Anterior cingulate cortex (tissue), 58 donors: ENCODE measurements at places on chromosomes 2 and 18.
A peak's percentile ranks its signal among the peaks of the same experiment; 100 is the strongest.

DNA sequence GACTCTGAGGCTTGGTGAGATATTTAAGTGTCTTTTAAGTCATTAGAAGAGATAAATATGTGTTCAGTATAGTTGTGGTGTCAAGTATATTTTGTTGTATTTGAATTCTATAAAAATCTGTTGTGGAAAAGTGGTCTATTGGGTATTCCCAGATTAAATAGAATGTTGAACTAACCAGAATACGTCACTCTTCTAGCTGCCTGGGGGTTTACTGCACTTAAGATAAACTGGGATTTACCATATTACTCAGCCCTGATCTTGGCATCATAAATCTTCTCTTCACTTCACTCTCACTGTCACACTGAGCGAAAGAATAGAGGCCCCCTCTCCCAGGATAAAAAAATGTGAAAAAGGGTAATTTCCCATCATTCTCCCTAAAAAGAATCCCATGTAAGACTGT lies 129.8 kb downstream of the BCL2 start:
- DNase-seq: no peak

- DNase-seq: no peak
Measured at GRCh38 chr2:43486603-43487002, 109.2 kb downstream of the THADA start.

- DNase-seq: no peak
Measured at GRCh38 chr2:159155320-159155719, 131.2 kb downstream of the WDSUB1 start.

GRCh38 chr18:23196119-23197007 lies 61.1 kb downstream of the CABLES1 start:
- no peak for DNase-seq

- DNase-seq: peak; percentile 60
Measured at GRCh38 chr2:218406949-218407618, 7.4 kb downstream of the CTDSP1 start.

GRCh38 chr18:21684731-21685130 lies 19.8 kb downstream of the ABHD3 start:
- DNase-seq: no peak

DNA sequence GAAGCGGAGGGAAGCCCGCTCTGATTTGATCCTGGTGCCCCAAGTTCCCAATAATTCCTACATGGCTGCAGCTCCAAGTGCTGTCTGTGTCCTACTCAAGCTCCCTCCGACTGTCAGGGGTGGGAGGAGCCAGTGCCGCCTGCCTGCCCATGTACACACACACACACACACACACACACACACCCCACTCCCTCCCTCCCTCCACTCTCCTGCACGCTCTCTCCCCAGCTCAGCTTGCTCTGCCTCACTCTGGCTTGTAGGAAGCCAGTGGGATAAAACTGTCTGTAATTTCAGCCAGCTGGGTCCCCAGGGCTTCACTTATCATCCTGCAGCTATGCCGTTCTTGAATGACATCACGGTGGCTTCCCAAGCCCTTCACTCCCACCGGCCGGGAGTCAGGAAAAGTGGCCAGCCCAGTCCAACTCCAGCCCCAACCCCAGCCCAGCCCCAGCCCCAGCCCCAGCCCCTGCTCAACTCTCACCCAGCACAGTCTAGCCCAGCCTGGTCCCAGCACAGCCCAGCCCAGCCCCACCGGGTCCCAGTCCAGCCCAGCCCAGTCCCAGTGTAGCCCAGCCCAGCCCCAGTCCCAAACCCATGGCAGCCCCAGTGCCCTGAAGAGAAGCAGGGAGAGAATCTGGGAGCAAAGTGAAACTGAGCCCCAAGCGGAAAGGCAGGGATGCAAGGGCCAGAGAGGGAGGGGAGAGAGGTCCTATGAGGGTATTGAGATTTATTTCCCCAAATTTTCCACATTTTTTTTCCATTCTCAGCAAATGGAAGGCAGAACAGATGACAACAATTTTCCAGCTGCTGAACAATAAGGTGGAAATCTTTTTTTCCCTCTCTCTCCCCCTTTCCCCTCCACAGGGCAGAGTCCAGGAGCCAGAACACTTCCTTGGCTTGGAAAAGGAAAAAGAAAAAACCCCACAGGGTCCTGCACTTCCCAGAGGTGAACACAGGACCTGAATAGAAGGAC lies 144.0 kb downstream of the TNS1 start:
- peak; percentile 19 for DNase-seq

DNA sequence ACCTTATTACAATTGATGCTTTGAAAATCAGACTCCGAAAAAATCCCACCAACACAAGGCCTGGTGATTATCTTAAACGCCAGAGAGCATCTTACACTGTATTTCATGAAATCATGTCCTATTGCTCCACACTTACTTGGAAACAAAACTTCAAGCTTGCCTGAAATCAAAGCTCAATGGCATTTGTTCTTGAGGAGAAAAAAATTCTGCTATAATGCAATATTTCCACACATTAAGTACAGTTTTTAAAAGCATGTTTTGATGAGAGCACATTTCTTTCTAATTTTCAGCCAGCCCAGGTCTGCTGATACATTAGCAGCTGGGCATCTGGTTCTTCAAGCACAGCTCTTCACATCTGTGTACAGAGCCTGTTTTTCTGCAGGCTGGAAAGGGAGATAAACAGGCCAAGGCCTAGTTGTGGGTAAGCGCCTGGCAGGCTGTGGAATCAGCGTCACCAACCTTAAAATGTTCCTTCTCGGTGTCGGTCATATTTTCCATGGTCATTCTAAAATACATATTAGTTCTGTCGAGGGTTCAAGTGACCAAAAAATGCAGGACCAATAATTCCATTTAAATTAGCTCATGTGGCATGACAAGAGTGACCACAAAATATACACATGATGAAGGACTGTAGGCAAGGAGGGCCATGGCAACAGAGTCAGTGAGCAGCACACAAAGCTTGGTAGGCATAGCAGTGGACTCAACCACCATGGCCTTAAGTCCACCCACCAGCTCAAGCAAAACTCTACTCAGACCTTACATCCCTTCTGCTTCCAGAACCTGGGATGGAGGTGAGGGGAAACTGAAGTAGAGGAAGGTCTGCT lies 20.9 kb downstream of the SLC8A1 start:
- no peak for DNase-seq

GRCh38 chr2:112938904-112939303 lies 27.9 kb downstream of the IL37 start:
- DNase-seq: no peak

- no peak for DNase-seq
Measured at GRCh38 chr2:203722411-203722810, 16.0 kb downstream of the CD28 start.

GRCh38 chr2:186995092-186995491 lies 146.1 kb upstream of the ZSWIM2 start:
- no peak for DNase-seq

GRCh38 chr2:135839713-135840112 lies 2.7 kb upstream of the LCT start:
- no peak for DNase-seq

DNA sequence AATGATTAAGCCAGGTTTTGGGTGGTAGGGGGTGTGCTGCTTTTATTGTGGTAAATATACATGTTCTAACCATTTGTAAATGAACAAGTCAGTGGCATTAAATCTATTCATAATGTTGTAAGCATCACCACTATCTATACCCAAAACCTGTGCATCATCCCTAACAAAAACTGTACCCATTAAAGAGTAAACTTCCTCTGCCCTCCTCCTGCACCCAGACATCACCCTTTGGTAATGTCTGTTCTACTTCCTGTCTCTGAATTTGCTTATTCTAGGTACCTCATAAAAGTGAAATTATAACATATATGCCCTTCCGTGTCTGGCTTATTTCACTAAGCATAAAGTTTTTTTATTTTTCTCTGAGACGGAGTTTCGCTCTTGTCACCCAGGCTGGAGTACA lies 14.1 kb downstream of the RIF1 start:
- no peak for DNase-seq

DNA sequence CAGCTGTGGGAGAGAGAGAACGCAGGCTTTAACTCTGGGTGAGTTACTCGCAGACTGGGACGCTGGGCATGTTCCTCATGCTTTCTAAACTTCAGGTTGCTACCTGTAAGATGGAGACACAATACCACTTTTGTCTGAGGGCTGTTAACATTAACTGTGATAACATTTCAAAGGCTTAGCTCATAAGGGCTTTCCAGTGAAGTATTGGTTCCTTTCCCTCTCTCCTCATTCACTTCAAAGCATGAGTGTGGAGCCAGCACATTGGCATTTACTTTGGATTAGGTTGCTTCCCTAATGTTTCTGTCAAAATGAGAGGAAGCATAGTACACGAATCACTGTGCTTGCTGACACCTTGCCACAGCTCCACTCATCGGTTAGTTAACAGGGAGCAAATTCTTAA lies 30.2 kb downstream of the INSIG2 start:
- DNase-seq: no peak

- DNase-seq: no peak
Measured at GRCh38 chr2:55051026-55051866, 995 bp upstream of the RTN4 start.

DNA sequence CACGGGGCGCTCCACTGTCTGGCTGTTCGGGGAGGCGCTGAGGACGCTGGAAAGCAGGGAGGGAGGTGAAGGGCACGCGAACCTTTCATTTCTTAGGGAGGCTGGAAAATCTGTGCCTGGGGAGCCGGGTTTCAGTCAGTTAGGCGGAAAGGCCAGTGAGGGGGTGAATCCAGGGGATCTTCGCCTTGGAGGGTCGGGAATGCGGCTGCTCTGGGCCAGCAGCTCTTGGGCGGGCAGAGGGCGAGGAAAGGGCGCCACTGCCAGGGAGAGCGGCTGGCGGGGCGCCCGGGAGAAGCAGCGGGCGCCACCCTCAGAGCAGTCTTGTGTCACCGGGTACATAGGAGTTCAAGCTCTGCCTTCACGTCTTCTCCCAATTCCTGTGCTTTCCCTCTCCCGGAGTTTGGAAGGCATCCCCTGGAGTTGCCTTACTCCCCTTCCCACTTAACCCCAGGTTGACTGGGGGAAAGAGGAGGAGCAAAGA lies 1.4 kb downstream of the CCDC85A start:
- DNase-seq: no peak

- DNase-seq: no peak
Measured at GRCh38 chr2:191115804-191116203, 35.0 kb downstream of the STAT4 start.

- no peak for DNase-seq
Measured at GRCh38 chr18:23226391-23226790, 91.1 kb downstream of the CABLES1 start.

DNA sequence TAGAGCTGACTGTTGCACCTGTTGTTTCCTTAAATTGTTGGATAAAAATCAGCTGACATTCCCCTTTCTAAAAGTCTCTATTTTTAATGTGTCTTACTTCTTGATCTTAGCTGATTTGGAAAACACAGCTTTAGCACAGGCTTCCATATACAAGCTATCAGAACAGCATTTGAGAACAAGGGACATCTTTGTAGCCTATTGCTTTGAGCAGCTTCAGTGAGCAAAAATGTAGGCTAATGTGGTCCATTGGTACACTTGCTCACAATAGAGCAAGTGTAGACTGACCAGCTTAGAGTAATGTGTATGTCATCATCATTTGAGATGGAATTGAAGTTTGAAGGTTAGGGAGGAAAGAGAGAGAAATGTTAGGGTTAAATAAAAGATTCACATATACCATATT lies 7.0 kb downstream of the INPP1 start:
- no peak for DNase-seq

- no peak for DNase-seq
Measured at GRCh38 chr18:72811047-72811446, 56.7 kb downstream of the NETO1 start.

GRCh38 chr2:115083225-115083624 lies 640.8 kb downstream of the DPP10 start:
- DNase-seq: peak; percentile 44

DNA sequence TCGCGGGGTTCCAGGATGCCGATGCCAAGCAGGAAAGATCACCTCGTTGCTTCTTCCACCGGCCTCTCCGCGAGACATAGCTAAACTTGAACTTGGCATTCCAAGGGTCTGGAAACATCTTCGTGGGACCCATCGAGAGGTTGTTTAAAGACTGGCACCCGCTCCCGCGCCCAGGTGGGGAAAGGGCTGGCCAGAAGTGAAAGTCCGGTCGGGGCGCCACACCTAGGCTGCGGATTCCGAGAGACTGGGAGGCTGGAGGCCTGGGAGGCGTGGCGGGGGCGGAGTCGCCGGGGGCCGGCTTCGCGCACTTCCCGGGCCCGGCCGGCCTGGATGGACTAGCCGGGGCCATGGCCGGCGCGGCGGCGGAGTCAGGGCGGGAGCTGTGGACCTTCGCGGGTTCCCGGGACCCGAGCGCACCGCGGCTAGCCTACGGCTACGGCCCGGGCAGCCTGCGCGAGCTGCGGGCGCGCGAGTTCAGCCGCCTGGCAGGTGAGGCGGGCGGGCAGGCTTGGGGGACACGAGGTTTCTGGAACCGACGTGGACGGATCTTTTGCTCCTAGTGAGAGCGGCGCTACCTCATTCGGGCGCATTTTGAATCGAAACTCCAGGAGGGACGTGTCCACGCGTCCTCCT lies at the start of gene MOCOS:
Gene MOCOS, plus strand, starts transcription at position 305 of the 633 bp plus-strand sequence. Its CDS starts 43 bp downstream, at position 348.
- peak; percentile 8 for DNase-seq

GRCh38 chr2:15043336-15044058 lies 411.0 kb downstream of the LRATD1 start:
- DNase-seq: no peak

- no peak for DNase-seq
Measured at GRCh38 chr2:220821683-220822082, 750.4 kb downstream of the EPHA4 start.

GRCh38 chr2:168212167-168212566 lies 35.2 kb downstream of the STK39 start:
- DNase-seq: no peak

GRCh38 chr2:1561811-1562421 lies 148.7 kb downstream of the TPO start:
- no peak for DNase-seq

GRCh38 chr2:223820549-223820948 lies 16.8 kb downstream of the AP1S3 start:
- no peak for DNase-seq

DNA sequence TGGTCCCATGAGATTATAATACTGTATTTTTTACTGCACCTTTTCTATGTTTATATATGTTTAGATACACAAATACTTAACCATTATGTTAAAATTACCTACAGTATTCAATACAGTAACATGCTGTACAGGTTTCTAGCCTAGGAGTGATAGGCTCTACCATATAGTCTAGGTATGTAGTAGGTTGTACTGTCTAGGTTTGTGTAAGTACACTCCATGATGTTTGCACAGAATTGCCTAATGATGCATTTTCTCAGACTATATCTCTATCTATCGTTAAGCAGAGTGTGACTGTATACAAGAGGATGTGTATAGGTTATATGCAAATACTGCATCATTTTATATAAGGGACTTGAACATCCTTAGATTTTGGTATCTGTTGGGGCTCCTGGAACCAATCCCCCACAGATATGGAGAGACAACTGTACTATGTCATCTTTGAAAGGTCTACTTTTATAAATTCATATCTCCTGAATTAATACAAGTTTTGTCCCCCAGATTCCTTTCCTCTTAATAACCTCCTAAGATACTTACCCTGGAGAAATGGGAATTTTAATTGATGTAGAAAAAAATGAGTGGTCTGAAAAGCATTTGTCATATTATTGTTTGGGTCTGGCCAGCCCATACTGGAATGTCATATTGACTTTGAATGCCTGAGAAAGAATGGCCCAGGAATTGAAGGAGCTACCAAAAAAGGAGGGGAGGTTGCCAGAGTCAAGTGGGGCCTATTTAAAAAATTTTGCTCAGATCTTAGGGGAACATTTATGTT lies 36.6 kb downstream of the EHBP1 start:
- no peak for DNase-seq

GRCh38 chr2:144490017-144490416 lies 29.9 kb downstream of the ZEB2 start:
- no peak for DNase-seq

GRCh38 chr2:71678874-71679273 lies 225.5 kb downstream of the DYSF start:
- DNase-seq: no peak
